ENCODE measurements at places on chromosomes 11 and 22.

DNA sequence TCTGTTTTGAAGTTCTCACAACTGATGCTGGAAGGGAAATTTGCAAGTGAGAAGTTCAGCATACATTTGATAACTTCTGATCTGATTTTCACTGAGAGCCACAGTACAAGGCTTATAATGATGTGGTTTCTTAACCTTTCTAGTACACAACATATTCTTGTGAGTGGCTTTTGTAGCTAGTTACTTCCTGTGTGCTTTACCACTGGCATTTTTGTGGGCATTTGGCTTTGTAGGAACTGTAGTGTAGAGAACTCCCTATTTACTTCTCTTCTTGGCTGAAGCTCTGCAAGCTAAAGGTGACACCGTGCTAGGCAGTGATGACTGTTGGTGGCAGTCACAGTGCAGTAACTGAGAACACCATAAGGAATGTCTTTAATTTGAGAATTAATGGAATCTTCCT lies 14.9 kb downstream of the USP47 start:
- peak; percentile 43 for DNase-seq

- DNase-seq = no peak
These were observed 37.4 kb downstream of the SCUBE1 start for GRCh38 chr22:43305806-43306205.

DNA sequence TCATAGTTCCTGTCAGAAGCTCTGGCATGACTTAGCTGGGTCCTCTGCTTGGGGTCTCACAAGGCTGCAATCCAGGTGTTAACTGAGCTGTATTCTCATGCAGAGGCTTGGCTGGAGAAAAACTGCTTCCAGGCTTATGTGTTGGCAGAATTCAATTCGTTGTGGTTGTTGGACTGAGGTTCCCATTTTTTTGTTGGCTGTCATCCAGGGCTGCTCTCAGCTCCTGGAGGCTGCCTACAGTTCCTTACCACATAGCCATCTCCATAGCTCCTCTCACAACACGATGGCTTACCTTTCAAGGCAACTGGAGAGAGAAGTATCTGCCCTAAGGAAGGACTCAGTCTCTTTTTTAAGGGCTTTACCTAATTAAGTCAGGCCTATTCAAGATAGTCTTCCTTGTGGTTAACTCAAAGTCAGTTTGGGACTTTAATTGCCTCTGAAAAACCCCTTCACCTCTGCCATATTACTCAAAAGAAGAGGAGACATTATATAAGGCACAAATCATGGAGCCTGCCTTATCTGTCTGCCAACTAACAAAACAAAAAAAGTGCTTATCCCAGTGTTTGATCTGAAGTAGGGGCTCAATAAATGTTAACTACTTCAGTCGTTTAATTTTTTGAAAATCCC lies 35.2 kb downstream of the OR2AG2 start:
- DNase-seq = peak; percentile 18

GRCh38 chr11:110297076-110297725 lies 787 bp upstream of the RDX start:
- DNase-seq = peak; percentile 29

- no peak for DNase-seq
These were observed 520.8 kb downstream of the INSC start for GRCh38 chr11:15635521-15635920.

DNA sequence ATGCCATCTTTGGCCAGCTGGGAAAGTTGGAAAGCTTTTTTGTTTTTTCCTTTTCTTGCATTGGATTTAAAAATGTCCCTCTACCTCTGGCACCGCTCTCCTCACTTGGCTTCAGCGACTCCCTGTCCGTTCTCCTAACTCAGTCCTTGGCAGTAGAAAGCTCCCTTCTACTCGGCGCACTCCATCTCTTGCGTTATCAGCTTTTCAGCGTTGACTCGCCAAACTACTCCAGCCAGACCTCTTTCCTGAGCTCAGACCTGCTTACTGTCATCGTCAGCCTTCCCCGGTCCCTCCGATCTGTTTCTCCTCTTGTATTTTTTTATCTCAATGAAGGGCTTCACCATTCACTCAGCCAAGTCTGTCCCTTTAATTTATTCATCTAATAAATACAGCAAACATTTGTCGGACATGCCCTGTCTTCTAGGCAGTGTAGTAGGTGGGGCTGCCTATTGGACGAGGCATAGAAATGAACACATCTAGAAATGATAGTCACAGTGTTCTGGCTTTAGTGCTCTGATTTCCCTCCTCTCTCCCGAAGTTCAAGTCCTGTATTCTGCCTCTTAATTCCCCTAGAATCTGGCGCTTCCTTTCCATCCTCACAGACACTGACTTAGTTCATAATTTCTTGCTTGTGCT lies 839 bp downstream of the CEP164 start:
- peak; percentile 56 for DNase-seq

DNA sequence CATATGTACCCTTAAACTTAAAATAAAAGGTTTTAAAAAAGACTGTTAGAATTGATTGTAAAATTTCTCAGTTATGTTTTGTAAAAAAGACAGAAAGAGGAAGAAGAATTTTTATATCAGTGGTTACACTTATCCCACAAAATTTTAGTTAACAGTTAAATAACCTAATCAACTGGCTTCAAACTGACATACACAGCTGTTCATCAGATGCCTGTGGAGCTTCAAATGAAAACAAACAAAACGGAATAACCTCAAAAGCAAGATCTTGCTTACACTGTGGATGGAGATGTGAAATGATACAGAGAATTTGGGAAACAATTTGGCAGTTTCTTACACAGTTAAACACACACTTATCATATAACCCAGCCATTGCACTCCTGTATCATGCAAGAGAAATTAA lies 521.0 kb downstream of the ETS1 start:
- DNase-seq = peak; percentile 74

DNA sequence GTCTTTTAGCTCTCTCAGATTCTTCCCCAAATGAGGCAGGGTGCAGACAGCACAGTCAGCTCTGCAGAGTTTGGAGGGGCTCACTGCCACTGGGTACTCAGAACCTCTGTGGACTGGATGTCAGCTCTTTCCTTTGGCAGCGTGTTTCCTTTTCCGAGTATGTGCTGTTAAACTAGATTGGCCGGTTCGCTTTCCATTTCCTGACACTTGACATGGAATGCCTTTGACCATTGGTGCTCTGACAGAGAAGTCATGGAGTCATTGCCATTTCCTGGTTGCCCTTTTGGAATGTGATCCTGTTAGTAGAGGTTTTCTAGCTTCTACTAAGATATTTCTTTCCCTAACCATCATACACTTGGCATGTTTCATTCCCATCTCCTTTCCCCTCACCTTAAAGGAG lies 86.7 kb downstream of the SWAP70 start:
- DNase-seq = no peak

- DNase-seq = no peak
These were observed 11.3 kb upstream of the MTMR3 start for GRCh38 chr22:29871684-29872083.

DNA sequence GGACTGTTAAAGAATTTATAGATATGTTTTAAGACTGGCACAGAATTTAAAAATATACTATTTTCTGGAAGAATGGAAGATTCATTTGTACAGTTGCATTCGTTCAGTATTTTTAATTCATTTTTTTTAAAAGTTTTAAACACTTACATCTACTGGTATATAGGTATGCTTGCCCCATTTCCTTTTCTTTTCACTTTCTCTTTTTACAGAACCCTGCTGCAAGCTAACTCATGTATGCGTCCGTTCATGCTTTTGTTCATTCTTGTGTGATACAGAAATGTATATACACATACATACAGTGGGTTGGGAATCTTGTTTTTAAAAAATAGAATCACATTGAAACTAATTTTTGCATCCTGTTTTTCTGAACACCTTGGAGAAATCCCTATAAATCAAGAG lies 31.0 kb downstream of the PACS1 start:
- DNase-seq = no peak

DNA sequence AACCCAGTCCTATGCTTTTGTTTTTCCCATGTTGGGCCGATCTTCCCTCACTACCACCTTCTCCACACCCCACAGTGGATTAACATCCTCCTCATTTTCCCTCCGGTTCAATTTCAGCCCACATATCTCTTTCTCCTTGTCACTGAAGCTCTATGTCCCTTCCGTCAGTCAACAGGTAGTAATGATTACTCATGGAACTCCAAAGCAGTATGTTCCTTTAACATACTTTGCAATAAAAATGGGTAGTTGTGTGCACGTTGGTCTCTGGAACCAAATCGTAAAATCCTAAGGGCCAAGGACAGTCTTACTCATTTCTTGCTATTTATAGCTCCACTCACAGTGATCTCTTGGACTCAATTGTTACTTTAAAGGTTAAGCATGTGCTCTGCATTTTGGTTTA lies 20.2 kb downstream of the AMOTL1 start:
- no peak for DNase-seq

GRCh38 chr11:98834776-98835175 lies 186.0 kb upstream of the CNTN5 start:
- DNase-seq = peak; percentile 0

DNA sequence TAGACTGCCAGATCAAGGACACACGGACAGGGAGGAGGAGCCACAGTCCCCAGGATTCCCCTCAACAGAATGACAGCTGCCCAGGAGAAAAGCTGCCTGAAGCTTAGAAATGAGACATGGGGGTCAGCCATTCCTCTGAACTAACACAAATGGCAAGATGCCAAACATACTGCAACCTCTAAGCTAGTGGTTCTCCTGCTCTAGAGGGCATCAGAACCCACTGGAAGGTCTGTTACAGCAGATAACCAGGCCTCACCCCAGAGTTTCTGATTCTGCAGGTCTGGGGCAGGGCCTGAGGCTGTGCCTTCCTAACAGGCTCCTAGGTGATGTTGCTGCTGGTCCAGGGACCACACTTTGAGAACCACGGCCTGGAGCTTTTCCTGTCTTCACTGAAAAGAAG lies 28.6 kb upstream of the BID start:
- DNase-seq = peak; percentile 92

DNA sequence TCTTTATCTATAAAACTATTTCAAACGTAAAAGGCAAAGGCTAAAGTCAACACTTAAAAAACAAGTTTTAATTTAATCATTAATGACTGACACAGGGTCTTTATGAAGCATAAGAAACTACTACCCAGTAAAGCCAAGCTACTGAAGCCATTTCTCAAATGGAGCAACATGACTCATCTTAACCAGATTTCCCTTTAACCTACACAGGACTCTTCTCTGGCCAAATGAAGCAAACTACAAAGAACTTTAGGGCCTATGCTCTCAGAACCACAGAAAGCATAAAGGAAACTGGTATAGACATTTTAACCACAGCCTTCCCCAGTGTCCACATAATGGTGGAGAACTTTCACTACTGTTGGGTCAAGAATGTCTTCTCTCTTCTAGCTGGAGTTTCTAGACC lies 34.7 kb downstream of the ALG9 start:
- DNase-seq = no peak

DNA sequence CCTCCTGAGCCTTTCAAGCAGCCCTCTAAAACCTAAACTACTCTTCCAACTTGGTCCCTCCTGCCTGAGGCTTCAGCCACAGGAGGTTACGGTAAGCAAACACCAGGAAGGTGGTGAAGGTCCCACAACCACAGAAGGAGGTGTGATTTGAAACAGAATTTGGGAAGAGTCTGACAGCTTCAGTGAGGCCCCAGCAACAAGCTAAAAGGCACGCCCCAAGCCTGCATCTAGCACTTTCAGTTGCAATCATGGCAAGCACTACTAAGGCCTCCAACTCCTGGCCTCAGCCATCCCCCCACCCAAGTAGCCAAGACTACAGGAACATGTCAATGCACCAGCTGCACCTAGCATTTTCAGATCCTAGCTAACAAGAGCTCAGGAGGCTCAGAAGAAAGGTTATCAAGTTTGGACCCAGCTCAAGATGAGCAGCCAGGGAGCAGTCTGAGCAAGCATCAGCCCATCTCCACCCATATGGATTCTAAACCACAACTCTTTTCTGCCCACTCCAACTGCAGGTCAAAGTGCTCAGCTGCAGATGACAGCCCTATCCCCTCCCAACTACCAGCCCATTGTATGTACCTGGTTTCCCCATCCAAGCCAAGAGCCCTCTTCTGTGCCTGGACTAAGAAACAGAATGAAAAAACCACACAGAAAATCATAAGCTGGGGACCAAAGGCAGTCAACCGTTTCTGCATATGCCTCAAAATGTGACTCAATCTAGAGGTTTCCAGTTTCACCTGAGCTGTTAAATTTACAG lies 10.4 kb upstream of the AHNAK start:
- DNase-seq = peak; percentile 66

GRCh38 chr11:76120513-76121101 lies 85.7 kb downstream of the WNT11 start:
- no peak for DNase-seq

DNA sequence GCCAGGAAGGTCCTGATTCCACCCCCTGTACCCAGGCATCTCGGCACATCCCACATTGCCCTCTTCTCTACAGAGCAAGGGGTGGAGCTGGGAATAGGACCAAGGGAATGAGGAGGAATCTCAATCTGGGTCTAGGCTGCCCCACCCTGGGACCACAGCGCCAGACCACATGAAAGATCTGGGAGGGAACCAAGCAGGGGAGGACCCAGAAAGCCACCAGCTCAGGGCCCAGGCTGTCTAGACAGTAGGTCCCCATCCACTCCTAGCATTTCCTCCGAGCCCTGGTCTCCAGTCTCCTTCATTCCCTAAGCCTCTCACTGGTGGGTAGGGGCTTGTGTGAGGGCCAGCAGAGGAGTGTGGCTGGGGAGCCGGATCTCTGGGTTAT lies 11.6 kb downstream of the PHLDB1 start:
- no peak for DNase-seq

- DNase-seq = no peak
These were observed 121.8 kb upstream of the PAX6 start for GRCh38 chr11:31932879-31933278.

GRCh38 chr11:50267851-50268250 lies 235.2 kb downstream of the OR4C45 start:
- DNase-seq = no peak

DNA sequence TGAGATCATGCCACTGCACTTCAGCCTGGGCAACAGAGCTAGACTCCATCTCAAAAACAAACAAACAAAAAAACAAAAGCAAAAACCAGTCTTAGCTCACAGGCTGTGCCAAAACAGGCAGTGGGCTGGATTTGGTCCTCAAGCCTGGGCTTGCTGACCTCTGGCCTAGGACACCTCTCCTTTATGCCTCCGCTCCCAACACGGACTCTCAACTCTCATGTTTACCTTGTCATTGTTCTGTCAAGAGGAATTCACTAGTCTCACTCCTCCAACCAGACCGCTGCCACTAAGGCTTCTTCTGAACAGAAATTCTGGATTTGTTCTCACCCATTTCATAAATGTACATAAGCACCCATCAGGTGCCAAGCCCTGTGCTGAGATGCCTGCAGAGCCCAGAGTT lies 42.6 kb downstream of the FAM83F start:
- no peak for DNase-seq
